ENCODE measurements at places on chromosomes 5 and 9. TPM values are rescaled to one million over a fixed set of nuclear protein-coding genes. Genes with fewer than 3 reads are reported as not detected.

The TMEM215 gene
- not detected for total RNA-seq

The DOK3 gene
- 12.2 TPM for total RNA-seq

The MAP1B gene
- total RNA-seq = 163 TPM

The LCN12 gene
- 14.2 TPM for total RNA-seq

The CER1 gene
- not detected for total RNA-seq

The ZNF366 gene
- not detected for total RNA-seq

The CCDC180 gene
- total RNA-seq = 2.3 TPM

The HDHD3 gene
- total RNA-seq = 44.0 TPM

The PCDHGA2 gene
- total RNA-seq = 0.13 TPM

The SPEF2 gene
- 7.5 TPM for total RNA-seq

Data from PC-9 (cell line).